Osteoblast (primary cell): ENCODE measurements at places on chromosomes 1 and 21.

DNA sequence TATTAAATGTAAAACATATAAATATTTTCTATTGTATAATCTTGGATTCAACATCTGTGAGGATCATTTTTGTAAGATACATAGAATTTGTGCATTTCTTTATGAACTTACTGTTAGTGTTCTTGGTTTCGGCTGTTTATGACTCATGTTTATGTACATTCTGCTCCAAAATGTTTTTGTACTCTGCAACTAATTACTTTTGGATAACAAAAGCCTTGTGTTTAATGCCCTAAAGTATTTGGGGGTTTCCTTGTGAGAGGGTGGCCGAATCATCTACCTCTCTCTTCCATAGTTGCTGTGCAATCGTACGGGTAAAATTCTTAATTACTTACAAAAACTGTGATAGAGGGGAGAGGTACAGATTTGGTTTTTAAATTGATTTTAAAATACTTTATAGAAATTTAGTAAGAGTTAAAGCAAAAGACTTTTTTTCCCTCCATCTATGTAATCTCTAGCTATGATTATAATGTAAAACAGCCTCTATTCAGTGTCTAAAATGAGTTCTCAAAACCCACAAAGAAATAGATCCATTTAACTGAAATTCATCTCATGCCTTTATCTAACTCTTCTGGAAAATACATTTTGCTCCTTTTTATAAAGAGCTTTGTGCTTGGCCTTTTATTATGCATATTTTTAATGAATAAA, 38.7 kb upstream of the LRRC8C start:
- DNase-seq: no peak

DNA sequence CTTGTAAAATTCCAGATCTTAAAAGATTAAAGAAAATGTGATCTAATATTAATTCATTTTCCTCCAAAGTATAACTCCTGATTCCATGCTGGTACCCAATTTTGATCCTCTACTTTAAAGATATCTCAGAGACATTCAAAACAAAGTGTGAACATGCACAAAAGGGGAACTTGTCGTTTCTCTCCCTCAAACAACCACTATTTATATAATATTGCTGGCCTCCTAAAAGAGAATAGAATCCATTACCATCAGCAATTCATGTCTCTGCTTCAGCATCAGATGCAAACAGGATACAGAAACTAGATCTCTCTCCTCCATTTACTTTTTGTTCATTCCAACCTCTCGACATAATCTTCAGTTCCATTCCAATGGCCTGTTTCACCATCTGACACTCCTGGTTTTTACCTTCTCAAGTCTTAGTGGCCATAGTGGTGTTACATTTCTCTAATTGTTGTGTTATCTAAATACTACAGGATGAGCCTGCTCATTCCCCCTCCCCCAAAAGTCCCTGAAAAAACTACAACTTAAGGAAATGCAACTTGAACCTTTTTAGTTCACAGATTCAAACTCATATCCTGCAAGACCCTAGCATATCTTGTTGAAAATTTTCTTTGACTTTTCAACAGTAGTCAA, 4.1 kb downstream of the NRIP1 start:
- DNase-seq: no peak

GRCh38 chr1:32172621-32173245, 6.7 kb upstream of the TXLNA start:
- DNase-seq: no peak

GRCh38 chr1:45913183-45913683, 109.8 kb downstream of the MAST2 start:
- DNase-seq: peak; percentile 75

GRCh38 chr1:47585141-47585902, 147.5 kb downstream of the FOXD2 start:
- peak; percentile 36 for DNase-seq
